Right lung (tissue), 10 donors: ENCODE measurements at places on chromosomes 3 and 15.
A peak's percentile ranks its signal among the peaks of the same experiment; 100 is the strongest.

- DNase-seq, result peak; percentile 43
These were observed 387.9 kb downstream of the GABRG3 start for GRCh38 chr15:27358751-27359434.

DNA sequence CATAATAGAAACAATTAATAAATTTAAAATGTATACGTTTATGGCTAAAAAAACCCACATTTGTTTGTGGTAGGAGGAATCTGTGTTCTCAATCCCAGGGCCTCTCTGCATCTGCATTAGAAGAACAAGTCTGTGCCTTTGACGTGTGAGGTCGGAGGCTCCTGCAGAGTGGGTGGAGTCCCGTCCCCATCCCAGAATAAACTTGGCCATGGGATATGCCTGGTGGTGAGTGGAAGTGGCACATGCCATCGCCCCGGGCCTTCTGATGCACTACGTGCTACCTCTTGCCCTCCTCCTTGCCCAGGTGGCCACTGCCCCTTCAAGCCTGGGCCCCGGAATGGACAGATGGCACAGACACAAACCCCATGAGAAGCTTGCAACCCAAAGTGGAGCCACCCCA lies 131.1 kb upstream of the NSMCE3 start:
- no peak for DNase-seq

- DNase-seq, result no peak
These were observed 2.8 kb downstream of the BCL2L10 start for GRCh38 chr15:52109559-52110451.

- DNase-seq, result no peak
These were observed 25.3 kb downstream of the SLC41A3 start for GRCh38 chr3:126058666-126059065.

DNA sequence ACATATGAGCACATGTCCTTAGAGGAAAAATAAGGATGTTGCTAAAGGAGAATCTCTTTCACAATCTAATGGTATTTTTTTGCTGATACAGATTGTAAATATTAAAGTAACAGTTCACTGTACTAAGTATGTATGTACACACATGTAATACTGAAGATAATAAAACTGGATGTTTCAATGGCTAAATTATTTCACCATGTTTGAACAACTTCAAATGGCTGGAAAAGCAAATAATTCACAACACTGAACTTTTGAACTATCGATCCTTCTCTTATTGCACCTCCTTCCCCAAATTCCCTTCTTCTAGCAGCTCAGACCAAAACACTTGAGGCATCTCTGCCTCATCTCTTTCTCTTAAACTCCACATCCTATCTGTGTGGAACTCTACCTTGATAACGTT lies 149.5 kb downstream of the EPHA3 start:
- no peak for DNase-seq

DNA sequence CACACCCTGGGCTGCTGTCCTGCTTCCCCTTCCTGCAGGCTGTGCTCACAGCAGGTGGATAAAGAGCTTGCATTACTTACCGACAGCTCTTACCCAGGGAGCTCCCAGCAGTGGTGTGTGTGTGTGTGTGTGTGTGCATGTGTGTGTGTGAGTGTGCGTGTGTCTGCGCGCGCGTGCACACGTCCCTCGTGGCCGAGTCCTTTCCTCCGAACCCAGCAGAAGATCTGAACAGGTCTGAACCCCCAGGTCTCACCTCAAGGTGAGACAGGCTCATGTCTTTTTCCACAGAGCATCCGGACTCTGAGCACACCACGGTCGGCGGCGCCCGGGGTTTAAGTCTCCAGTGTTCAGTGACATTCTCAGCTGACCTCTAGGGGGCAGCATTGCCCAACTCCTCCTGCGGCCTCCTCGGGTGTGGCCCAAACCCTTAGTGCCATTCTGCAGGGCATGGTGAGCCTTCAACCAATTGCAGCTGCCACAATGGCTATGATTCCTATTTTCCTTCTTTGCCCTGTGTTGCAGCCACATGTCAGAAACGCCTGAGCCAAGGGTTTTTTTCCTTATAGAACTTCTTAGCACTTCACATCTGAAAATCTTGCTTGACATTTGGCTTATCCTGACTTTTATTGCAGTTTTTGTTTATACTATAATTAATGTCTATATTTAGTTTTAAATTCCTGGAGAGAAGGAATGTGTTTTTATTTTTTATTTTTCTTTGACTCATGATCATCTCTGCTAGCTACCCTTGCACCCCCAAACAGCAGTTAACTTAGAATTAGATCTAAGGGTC lies 64.1 kb upstream of the KLHL25 start:
- DNase-seq, result peak; percentile 28

GRCh38 chr15:83848315-83849050 lies 194.6 kb downstream of the ADAMTSL3 start:
- DNase-seq, result peak; percentile 71

DNA sequence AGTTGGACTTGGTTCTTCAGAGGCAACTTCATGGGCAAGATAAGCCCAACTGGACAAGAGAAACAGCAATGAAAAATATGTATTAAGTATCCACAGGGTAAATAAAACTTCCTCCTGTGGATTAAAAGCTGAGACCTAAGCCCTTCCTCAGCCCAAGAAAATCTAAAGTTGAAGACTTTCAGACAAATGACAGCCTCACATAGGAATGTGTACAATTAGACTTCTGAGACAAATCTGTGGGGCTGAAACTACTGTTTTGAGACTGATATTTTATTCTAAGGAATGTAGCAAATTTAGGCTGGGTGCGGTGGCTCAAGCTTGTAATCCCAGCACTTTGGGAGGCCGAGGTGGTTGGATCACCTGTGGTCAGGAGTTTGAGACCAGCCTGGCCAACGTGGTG lies 74.2 kb upstream of the IL12A start:
- no peak for DNase-seq

DNA sequence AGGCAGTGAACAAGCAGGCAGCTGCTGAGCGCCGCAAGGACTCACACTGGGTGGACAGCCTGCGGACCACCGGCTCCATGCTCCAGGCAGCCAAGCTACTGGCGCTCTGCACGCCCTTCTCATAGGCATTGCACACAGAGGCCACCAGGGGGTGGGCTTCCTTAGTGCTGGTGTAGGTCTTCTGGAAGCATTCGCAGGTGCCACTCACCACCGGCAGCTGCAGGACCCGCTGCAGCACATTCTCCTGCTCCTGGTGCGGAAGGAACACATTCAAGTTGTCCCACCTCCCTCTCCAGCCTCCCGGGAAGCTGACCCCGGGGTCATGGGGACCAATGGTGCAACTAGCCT lies 6.0 kb downstream of the PLIN1 start:
- DNase-seq, result no peak

GRCh38 chr3:179653096-179653797 lies 407 bp downstream of the USP13 start:
- DNase-seq, result peak; percentile 76

- DNase-seq, result no peak
These were observed 16.0 kb downstream of the UBE2E2 start for GRCh38 chr3:23219117-23219516.

GRCh38 chr3:198027045-198027798 lies 67.2 kb downstream of the LMLN start:
- DNase-seq, result no peak

- DNase-seq, result no peak
These were observed 1226.4 kb downstream of the NSUN3 start for GRCh38 chr3:95289295-95289694.

DNA sequence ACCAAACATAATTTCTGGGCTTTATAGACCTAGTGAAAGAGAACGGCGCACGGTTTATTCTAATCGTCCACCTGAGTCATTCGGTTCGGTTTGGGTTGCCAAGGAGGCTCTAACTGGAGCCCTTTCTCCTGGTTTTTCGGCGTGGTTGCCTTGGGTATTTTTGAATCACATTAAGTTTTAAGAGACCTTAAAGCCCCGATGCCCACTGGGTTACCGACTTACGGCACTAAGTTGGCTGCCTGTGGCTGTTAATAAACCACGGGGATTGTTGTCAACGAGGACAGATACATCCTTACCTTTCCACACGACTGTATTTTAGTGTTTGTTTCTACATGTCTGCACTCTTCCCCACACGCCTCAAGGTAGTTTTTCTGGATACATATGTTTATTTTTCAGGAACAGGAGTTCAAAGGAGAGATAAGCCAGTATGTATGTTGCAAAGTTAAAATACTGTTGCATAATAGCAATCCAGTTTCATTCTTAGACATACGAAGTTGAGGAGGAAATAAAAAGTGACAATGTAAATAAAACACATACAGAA lies 1.2 kb upstream of the ANP32A start:
- no peak for DNase-seq

- DNase-seq, result no peak
These were observed 23.2 kb downstream of the SHC4 start for GRCh38 chr15:48940508-48940907.

DNA sequence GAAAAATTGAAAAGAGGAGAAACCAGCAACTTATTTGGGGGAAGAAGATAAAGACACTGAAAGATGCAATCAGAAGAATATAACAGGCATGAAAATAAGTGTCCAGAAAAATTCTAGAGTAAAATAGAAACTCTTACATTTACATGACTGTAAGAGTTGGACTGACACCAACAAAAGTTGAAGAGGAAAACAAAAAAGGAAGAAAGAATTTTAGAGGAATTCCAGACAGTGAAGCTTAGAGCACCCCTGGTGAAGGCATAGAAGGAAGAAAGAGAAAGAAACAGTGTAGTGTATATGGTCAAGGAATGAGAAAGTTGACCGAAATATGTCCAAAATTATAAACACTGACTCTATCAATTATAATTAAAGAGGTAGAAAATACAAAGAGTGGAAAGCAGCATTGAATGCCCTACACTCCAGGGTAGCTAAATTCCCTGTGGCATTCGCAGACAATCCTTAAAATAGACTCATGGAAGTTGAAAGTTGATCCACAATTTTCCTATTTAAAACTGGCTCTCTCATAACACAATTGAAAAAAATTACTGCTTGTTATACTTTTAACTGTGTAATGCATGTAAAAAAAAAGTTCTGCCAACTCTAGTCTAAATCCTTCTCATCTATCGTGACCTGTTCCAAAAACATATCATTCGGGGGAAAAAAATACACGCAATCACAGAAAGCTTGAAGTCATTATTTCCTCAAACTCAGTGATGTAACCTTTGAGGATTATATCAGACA lies 102.6 kb upstream of the ABI3BP start:
- no peak for DNase-seq

DNA sequence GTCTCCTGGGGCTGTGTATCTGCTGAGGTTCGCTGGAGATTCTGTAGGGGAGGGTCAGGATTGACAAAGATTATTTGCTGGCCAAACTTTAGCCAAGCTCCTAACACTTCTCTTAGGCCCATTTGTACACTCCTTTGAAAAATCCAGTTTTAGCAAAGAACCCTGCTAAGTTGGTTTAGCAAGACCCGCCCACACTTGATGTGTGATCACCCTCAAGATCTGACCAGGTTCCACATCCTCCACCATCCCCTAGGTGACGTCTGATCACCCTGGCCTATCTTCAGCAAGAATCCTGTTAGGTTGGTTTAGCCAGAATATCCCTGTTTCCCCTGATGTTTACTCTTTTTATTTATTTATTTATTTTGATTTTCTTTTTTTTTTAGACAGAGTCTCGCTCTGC lies 14.8 kb upstream of the SLC35G2 start:
- DNase-seq, result no peak

DNA sequence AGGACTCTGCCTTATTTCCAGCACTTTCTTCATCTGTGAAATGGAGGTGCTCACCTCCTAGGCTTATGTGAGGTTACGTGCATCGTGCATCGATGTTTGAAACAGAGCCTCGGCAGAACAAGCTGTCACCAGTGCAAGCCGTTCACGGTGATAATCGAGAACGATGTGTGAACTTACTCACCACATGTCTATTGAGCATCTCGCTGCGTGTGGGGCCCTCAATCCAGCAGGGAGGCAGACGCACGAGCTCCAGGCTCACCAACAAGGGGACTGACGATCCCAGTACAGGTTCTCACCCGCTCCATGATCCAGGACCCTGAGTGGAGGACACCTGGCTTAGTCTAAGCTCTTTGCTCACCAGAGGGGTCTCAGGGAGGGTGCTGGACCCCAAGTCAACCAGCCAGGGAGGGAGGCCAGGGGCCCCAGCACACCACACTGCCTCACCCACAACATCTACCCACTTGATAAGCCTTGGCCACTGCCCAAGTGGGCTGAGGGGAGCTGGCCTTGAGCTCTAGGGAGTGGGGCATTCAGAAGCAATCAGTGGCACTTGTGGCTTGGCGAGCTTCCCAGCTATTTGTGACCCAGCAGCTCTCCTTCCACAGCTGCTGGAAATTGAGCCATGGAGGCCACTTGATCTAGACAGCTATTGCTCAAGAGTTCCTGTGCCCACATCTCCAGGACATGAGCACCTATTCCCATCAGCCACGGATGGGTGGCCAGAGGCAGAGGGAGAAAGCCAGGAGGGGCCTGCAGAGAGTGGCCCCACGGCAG lies 34.4 kb upstream of the SLC6A1 start:
- no peak for DNase-seq

GRCh38 chr3:110799271-110799670 lies 272.3 kb upstream of the NECTIN3 start:
- DNase-seq, result no peak

- DNase-seq, result no peak
These were observed 245.0 kb downstream of the ZMAT3 start for GRCh38 chr3:178826435-178827123.

DNA sequence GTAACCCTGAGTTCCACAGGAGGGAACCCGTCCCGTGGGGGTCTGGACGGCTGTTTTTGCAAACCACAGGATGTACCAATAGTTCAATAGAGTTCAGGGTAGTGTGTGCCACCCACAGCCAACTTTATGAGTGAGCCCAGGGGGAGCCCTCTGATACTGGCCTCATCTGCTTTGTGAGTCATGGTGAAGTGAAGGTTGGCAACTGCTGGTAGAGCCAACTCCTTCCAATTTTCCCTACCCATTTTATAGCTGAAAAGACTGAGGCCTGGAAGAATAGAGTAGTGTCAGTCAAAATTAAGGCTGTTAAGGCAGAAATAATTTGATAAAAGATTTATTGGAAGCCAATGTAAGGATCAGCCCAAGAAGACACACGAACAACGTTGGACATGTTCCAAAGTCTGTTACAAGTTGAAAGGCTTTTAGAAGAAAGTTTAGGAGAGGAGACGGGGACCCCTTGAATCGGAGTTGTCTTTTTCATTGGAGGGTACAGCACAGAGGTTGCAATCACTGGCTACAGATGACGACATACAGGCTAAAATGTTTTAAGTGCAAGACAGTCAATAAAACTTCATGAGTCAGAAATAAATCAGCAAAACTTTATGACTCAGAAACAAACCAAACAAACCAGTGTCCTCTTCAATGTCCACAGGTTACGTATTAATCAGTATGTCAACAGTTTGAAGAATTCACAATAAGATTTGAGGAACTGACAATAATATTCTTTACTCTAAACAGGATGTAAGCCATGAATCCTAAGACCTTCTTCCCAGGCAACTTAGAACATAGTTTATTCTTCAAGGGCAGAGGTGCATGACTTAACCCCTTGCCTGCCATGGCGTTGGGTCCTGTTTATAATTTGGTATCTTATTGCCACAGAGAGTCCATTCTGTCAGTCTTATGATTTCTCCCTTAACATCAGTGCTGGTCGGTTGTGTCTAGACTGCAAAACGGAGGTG lies 62.9 kb upstream of the NR2E3 start:
- no peak for DNase-seq

DNA sequence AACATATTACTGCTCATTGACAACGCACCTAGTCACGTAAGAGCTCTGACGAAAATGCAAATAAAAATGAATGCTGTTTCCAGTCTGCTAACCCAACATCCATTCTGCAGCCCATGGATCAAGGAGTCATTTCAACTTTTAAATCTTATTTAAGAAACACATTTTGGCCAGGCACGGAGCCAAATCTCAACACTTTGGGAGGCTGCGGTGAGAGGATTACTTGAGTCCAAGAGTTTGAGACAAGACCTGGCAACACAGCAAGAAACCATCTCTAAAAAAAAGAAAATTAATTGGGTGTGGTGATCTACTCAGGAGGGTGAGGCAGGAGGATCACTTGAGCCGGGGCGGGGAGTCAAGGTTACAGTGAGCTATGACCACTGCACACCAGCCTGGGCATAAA lies 22.4 kb upstream of the TM4SF19 start:
- no peak for DNase-seq
